Activated T-cell treated with anti-CD3 and anti-CD28 coated beads, Interleukin-2, amount 50 U/mL, for 4 hours (primary cell): ENCODE measurements at places on chromosomes 4 and X. TPM values are rescaled to one million over a fixed set of nuclear protein-coding genes. Genes with fewer than 3 reads are reported as not detected.

DNA sequence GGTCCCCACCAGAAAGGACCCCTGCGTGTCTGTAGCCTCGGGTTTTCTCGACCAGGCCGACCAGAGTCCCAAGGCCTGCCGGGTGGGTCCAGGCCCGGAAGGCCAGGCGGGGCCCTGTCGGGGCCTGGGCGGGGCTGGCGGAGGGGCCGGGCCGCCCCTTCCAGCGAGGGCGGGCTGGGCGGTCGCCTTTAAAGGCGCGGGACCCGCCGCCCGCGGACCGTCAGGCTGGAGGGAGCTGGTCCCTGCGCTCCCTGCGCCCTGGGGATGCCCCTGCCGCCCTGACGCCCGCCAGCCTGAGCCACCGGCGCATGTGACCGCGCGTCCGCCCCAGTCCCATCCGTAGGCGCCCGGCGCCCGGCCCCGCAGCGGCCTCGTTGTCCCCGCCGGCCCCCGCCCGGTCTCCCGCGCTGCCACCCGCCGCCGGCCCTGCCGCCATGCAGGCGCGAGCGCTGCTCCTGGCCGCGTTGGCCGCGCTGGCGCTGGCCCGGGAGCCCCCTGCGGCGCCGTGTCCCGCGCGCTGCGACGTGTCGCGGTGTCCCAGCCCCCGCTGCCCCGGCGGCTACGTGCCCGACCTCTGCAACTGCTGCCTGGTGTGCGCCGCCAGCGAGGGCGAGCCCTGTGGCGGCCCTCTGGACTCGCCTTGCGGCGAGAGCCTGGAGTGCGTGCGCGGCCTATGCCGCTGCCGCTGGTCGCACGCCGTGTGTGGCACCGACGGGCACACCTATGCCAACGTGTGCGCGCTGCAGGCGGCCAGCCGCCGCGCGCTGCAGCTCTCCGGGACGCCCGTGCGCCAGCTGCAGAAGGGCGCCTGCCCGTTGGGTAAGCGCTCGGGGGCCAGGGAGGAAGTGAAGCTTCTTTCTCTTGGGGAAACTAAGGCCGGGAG lies at the start of gene HTRA3:
Gene HTRA3, plus strand, starts transcription at position 220 of the 883 bp plus-strand sequence. Its CDS starts 215 bp downstream, at position 435.
- DNase-seq: no peak

GRCh38 chrX:152206426-152206825 lies 68.0 kb upstream of the MAGEA10 start:
- no peak for DNase-seq

DNA sequence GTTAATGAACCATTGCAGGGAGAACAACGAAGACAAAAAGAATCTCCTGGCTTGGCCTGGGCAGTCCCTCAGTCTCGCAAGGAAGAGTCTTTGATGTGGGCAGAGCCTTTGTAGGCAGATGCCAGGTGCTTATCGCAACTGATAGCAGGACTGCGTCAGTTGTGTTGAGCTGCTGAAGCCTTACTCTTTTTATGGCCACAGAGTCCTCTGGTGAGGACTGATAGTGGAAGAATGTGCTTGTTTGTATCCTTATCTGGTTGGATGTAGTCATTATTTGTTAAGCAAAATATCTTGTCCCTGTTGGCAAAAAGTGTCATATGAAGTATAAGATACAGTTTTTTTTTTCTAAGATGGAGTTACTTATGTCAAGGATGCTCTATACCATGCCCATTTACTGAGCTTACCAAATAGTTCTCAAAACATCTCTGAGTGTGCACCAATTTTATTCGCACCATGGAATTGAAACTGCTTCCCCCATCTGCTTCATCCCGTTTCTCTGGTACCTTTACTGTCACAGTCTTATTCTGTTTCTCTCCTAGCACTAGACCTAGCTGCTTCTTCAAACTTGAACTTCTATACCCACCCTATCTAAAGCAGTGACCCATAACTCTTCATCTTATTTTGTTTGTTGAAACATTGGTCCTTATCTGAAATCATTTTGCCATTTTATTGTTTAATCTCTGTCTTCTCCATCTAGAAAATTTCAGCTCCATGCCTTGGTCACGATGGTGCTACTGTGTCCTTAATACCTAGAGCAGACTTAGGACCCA lies 47.0 kb upstream of the SPRY1 start:
- DNase-seq: no peak

DNA sequence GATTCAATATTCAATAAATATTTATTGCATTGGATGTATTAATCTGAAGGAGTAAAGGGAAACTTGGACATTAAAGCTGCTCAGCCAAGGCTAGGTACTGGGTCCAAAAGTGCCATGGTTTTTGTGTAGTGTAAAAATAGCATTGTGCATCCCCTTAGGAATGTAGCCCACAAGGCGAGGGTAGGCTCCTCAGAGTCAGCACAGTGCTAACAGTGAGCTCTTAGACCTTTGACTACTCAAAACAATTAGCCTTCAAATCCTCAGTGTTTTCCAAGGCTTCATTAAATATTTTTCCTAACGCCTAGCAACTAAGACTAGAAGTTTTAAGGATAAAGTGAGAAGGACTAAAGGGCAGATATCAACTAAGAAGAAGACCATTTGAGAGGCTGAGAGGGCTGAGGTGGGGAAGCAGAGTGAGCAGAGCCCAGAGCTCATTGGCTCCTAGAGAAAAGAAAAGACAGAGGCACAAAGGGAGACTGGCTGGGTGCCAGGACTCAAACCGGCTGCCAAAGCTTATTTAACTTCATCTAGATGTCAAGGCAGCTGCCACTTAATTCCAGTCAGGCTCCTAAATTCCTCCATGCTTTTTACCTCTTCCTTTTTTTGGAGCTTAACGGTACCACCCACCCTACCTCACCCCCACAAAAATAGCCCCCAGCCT lies 17.0 kb downstream of the PRKG2 start:
- DNase-seq: no peak

- no peak for DNase-seq
These were observed 173.0 kb upstream of the PCDH18 start for GRCh38 chr4:137705171-137705783.

DNA sequence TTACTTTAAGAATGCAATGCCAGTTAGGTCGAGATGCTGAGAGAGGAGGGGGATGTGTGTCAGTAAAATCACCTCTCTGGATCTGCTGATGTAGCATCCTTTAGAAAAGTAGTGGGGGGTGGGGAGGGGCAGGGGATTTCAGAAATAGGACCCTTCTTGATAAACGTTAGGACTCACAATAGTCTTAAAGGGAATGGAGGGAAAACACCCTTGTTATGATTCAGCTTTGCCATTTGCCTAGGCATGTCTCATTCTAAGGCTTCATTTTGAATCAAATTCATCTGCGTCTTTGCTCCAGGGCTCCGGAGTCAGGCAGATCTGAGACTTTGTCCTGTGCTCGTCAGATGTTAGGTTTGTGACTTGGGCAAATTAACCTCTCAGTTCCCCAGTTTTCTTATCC lies 879 bp downstream of the SH2D1A start:
- DNase-seq: peak; percentile 44

DNA sequence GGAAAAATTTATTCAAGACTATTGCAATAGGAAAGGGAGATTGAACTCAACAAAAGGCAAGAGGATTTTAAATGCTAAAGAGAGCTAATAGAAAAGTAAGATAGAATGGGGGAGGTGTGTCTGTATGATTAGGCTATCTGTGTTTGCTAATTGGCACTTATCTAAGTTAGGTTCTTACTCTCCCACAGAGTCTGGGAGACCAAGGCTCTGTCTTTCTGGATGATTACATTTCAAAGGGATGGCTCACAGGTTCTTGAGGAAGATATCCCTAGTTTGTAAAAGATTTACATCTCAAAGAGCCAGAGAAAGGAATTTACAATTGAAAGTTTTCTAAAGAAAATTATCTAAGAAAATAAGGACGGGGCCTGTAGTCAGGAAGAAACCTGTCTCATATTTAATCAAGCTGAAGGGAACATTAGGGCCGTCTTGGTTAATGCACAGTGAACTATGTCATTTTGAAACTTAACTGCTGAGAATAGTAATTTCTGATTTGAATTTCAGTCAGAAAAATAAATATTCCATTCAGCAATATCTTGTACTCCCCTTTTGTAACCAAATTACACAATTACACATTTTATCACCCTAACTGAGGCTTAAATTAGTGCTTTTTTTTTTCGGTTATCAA lies 75.8 kb downstream of the MAGEB10 start:
- DNase-seq: no peak

- no peak for DNase-seq
These were observed 72.4 kb upstream of the KLHL13 start for GRCh38 chrX:118189000-118189399.

DNA sequence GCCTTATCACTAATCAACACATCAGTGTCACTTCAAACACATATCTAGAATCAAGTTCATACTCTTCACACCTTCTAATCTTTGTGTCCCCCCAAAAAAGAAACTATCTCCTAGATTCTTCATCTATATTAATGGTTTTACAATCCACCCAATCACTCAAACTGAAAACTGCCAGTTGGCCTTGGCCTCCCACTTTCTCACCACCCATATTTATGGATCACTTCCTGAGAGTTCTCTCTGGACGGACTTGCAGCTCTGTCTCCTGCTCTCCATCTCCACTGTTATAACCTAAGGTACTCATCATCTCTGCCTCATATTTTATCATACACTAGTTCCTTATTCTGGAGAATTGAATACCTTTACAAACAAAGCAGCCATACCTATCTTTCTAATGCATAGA lies 106.1 kb upstream of the ATOH1 start:
- no peak for DNase-seq

- no peak for DNase-seq
These were observed 2.2 kb upstream of the HTR2C start for GRCh38 chrX:114581528-114582263.

- no peak for DNase-seq
These were observed 142.5 kb downstream of the CXXC4 start for GRCh38 chr4:104352211-104352610.

GRCh38 chr4:88179261-88179660 lies 20.8 kb upstream of the ABCG2 start:
- DNase-seq: no peak

DNA sequence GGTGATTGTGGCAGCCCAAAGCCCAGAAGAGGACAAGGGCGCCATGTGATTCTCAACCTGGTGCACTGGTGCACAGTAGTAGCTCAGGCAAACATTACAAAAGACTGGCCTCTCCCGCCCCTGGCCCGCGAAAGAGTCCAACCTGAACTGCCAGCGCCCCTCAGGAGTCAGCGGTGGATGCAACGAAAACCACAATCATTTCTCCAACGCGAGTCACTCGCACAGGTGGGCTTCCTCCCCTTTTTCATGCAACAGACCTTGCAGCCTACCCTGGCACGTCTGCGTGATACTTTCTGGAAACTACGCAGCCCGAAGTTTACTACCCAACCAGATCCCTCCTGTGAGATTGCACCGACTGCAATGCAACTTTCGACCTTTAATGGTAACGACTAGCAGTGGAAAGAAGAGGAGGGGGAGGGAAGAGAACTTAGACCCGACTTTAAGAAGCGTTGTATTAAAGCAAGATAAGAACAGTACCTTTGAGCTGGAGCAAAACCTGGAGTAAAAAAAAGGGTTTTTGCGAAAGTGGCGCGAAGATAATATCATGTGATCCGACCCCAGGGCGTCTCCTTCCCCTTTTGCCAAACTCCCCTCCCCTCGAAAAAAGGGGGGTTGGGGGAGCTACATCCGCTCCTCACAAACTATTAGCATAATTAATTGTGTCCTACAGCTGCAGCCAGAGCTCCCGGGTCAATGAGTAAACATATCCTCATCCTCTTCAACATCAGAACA lies 63.3 kb upstream of the CCDC160 start:
- peak; percentile 5 for DNase-seq

UFSP2 gene
- 15.3 TPM for total RNA-seq

PNCK gene
- total RNA-seq: 0.71 TPM

DGAT2L6 gene
- not detected for total RNA-seq

CLDN22 gene
- not detected for total RNA-seq

FAT4 gene
- total RNA-seq: 0.03 TPM

ANK2 gene
- total RNA-seq: 0.63 TPM

PABPC1L2B gene
- not detected for total RNA-seq
